ENCODE measurements at places on chromosomes 2 and 18.

- DNase-seq, result no peak
Measured at GRCh38 chr18:8706791-8707555, 1.6 kb downstream of the MTCL1 start.

- DNase-seq, result peak; percentile 11
Measured at GRCh38 chr2:217222309-217222910, 362.5 kb upstream of the TNP1 start.

DNA sequence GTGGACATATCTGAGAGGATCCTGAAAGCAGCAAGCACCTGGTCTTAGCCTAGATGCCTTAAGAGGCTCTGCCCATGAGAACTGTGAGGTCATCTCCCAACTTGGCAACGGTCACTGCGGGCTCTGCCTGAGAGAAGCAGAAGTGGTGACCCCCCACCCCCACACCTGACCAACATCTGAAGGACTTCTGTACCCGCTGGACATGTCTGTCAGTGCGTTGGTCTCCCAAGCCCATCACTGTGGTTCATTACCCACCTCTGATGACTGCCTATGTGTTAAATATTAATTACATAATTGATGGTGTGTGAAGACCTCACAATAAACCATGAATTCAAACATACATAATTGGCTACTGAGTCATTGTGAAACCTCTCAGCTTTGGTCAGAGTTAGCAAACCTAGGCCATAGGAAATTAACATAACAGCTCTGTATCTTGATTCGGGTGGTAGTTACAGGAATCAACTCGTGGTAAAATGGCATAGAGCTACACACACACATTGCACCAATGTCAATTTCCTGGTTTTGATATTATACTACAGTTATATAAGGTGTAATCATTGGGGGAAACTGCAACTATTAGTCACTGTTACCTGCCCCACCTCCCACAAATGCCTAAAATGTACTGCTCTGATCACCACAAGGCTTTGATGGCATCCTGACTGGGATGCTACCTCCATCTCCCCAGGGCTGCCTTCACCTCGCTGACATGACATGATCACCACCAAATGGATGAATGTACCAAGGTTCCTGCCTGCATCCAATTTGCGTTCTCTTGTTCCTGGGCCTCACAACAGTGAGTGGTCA, 4.3 kb upstream of the GALNT1 start:
- DNase-seq, result peak; percentile 54

DNA sequence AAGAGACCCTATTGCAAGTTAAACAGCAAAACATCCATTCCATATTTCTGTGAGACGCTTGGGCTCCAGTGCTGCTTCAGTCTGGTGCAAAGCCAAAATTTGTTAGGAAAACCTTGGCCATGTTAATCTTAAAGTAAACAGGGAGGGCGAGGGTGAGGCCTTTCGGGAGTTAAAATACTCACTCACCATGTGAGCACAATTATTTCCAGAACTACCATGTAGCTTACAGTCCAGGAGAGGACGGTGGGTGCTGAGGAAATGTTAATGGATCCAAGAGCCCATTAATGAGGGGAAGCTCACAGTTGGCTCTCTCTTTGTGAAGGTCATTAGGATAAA, 286.4 kb downstream of the SLC8A1 start:
- no peak for DNase-seq

- no peak for DNase-seq
Measured at GRCh38 chr2:65370387-65371073, 61.9 kb downstream of the SPRED2 start.

- no peak for DNase-seq
Measured at GRCh38 chr18:8813611-8814010, 108.3 kb downstream of the MTCL1 start.

DNA sequence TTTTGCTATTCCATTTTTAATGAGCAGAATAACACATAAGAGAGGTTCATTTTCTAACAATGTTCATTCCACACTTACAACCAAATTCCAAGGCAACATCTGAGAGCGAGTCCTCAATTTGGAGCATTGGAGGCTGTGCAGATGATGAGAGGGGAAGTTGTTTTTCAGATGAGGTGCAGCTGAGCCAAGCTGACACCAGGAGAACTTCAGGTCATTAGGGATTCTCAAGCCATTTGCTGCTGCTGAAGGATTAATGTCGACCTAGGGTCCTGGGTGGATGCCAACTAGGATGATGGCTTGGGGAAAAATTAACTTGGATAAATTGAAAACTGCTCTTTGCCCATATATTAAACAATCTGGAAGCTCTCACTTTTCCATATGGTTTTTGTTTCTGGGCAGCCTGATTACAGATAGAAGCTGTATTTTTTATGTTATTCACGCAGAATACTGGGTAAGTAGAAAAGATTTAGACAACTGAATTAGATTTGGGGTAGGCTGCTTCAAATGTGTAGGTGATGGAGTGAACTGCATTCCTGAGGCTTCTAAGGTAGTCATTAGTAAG, 206.4 kb upstream of the SLC39A10 start:
- DNase-seq, result no peak

DNA sequence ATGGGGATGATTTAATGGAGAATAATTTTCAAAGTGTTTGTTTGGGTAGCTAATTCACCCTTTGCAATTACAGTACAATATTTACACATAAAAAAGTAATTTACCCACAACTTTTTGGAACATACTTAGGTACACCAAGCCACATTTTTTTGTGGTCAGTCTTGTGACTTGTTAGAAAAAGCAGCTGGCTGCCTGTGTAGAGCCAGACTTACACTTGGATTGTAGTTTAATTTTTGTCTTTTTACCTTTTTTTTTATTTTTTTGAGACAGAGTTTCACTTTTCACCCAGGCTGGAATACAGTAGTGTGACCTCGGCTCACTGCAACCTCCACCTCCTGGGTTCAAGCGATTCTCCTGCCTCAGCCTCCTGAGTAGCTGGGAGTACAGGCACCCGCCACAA, 45.4 kb downstream of the RALBP1 start:
- DNase-seq, result no peak

- DNase-seq, result no peak
Measured at GRCh38 chr2:48548840-48549239, 18.9 kb downstream of the STON1 start.

GRCh38 chr2:43194121-43194869, 32.1 kb downstream of the ZFP36L2 start:
- no peak for DNase-seq

DNA sequence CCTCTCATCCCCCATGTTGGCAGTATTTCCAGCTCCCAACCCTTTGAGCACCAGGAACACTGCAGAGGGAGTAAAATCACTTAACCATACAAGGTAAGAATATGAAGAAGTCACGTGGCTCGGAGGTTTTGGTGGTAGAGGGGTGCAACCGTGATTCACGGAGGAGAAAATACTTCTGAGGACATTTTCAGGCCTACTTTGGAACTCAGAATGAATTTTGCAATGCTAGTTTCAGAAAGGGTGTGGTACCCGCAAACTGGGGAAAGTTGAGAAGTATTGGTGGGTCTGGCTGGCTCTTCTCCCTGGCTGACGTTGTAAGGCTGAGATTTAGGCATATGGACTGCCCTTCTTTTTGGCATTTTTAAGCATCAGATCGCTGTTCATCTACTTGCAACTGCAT, 442 bp downstream of the SERPINB5 start:
- DNase-seq, result no peak

- DNase-seq, result no peak
Measured at GRCh38 chr2:211463397-211463796, 907.0 kb downstream of the CPS1 start.

- DNase-seq, result no peak
Measured at GRCh38 chr2:99406137-99406536, 68.9 kb downstream of the EIF5B start.

DNA sequence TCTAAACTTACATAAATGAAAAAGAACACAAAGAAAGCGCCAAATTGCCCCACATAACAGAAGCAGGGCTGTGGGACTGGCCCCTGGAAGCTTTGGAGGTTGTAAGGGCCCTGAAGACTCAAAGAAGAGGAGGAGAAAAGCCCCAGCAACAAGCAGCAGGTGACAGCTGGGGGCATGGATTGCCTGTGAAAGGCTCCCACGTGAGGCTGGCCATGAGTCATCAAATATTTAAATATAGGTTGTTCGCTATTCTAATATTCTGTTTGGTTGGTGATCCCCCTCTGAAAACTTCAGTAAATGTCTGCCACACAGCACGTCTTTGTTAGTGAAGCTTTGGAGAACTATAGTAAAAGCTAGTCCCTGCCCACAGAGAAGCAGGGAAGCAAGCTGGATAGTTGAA, 132.4 kb downstream of the MREG start:
- DNase-seq, result no peak

DNA sequence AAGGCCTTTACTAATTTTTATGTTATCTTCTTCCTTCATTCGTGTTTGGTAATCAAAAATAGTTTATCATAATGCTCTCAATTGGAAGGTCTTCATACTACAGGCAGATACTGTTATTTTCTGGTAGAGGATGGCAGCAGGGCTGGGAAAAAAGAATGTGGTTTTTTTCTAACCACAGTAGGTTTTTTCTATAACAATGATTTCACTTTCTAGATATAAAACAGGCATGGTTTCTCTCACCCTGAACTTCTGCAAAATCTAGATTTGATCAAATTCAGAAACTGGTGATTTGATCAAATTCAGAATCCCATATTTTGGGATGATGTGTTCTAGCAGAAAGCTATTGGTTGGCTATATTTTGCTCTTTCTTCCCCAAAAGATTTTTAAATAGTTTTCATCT, 27.6 kb downstream of the BCL11A start:
- DNase-seq, result no peak

All from GM18507 (cell line).